ENCODE measurements at places on chromosomes 13 and 19.
A peak's percentile ranks its signal among the peaks of the same experiment; 100 is the strongest.

- peak; percentile 71 for DNase-seq
Measured at GRCh38 chr19:47190167-47190727, 40.8 kb downstream of the BBC3 start.

DNA sequence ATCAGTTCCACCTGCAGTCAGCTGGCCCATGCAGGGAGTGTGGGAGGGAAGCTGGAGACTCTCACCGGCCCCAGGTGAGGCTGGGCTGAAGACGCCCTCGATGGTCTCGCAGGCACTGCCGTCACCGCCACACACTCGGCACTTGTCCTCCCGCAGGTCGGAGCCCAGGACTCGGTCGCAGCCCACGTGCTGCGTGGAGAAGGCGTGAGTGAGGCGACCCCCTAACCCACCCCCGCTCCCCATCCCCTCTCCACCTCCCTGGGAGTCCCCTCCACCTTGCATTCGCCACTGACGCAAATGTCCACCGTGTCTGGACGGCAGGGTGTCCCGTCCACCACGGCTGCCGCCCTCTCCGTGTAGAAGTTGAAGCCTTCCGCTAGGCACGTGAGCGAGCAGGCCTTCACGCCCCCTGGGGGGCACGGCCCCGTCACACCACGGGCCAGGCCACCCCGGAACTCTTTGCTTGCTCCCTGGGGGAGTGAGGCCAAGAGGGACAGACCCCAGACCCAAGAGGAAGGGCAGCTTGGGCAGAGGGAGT lies 12.0 kb upstream of the MYO1F start:
- DNase-seq: no peak

GRCh38 chr13:79735228-79735627 lies 254.3 kb downstream of the NDFIP2 start:
- DNase-seq: no peak

DNA sequence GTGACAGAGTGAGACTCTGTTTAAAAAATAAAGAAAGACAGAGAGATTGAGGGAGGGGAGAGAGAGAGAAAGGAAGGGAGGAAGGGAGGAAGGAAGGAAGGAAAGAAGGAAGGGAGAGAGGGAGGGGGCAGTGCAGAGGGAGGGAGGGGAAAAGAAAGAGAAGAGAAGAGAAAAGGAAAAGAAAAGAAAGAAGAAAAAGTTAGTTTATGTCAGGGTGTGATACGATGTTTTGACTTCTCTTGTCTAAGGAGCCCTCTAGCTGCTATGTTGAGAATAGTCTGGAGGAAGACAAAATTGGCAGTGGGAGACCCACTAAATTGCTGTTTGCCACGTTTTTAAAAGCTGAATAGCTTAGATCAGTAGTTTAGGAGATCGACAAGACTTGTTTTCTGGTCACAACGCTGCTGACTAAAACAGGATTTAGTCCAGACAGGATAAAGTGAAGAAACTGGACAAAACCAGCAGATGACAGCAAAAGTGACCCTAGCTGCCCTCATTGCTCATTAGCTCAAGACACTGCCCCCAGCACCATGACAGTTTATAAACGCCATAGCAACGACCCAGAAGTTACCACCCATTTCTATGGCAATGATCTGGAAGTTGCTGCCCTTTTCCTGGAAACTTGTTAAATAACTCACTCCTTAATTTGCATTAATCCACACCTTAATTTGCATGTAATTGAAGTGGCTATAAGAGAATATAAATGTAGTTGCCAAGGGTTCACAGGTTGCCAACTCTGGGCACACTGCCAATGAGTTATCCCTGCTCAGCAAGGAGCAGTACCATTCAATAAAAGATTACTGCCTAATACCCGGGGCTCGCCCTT lies 11.1 kb downstream of the TEX101 start:
- DNase-seq: no peak

DNA sequence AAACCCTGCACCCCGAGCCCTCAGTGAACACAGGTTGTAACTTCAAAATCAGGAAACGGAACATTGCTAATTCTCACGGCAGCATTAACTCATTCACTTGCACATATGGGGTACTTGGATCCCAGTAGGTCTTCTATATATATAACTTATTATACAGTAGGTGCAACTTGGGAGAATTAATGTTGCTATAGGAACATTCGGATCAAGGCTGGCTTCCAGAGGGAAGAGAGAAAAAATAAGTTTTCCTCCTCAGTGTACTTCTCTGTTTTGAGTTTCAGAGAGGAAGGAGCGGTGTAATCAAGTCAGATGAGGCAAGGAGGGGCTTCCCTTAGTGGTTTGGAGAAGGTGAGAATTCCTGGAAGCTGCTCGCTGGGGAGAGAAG lies 90.9 kb upstream of the ZNF507 start:
- DNase-seq: no peak

- DNase-seq: no peak
Measured at GRCh38 chr19:54207676-54207982, 7.0 kb downstream of the RPS9 start.

DNA sequence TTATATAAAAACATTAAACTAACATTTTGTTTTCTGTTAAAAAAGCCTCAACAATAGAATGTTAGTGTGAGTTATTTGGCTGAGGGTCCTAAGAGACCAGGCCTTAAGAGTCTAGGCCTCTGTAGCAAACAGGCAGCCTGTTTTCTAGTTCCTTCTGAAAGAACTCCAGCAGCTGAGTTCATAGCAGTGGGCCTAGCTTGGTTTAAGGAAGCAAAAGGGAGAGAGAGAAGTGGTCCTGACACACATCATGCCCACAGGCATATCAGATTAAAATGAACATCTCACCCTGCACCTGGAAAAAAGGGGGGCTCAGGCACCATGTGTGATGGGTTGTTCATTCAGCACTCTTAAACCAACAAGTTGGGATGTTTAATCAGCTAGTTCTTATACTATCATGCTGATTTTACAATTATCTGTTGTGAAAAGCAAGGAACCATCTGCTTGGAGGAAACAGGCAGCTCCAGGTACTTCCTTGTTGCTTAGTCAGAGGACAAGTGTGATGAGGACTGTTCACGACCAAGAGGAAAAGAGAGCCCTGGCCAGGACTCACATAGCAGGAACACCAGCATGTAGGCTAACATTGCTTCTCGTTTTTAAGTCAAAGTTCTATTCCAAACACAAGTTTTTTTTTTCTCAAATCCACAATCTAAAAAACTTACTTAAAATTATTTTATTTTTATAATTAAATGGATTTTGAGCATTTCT lies 81.3 kb upstream of the FRY start:
- no peak for DNase-seq

GRCh38 chr19:755063-755462 lies 4.2 kb downstream of the MISP start:
- DNase-seq: no peak

DNA sequence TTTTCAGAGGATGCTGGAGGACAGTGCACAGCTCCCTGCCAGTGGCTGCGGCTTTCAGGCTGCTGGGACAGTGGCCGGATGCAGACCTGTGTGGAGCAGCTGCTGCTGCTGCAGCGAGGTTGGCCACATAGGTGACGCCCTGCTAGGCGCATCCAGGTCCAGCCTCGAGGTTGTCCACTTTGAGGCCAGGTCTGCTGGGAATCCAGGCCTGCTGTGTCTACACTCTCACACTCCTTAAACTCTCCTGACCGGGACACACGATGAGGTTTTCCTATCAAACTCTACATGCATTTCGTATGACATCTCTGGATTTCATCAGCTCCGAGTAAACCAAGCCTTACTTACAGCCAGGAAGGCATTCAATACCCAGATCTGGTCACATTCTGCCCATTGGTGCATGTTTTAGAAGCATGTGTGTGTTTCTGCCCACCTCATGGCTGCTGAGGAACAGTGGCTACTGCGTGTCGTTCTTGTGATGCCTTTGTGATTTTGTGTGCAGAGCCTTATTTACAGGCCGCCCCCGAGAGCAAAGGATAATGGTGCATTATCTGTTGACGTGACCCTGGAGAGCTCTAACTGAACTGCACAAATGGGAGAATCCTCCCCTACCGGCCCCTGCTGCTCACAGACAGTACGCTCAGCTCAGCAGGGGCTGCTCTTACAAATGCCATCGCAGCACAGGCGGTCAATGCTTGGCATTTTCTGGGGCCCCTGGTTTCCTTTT lies 12.3 kb upstream of the MCF2L start:
- DNase-seq: no peak

DNA sequence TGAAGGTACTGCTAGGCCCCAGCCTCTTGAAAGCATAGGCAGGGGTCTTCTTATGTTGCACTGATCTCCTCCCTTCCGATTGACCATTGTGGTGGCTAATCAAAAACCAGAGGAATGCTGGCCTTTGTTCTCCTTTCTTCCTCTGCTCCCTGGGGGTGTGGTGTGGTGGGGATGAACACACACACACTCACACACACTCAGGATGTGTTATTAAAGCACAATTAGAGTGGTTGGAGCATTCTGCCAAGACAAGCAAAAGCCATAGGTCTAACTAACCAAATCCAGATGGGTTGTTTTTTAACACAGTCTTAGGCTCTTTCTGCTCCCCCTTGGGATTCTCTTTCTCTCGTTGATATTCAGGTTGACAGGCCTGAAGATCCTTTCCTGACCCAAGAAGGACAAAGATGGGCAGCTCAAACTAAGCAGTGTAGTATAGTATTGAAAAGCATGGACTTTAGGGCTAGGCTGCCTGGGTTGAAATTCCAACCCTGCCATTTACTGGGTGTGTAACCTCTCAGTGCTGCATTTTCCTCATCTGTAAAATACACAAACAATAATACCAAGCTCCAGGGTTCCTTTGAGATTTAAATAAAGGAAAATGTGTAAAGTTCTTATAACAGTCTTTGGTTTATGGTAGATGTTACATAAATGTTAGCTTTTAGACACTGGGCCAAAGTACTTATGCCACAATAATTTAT lies 25.5 kb upstream of the DGKH start:
- DNase-seq: no peak

- peak; percentile 54 for DNase-seq
Measured at GRCh38 chr13:41588899-41589298, 131.5 kb downstream of the RGCC start.

DNA sequence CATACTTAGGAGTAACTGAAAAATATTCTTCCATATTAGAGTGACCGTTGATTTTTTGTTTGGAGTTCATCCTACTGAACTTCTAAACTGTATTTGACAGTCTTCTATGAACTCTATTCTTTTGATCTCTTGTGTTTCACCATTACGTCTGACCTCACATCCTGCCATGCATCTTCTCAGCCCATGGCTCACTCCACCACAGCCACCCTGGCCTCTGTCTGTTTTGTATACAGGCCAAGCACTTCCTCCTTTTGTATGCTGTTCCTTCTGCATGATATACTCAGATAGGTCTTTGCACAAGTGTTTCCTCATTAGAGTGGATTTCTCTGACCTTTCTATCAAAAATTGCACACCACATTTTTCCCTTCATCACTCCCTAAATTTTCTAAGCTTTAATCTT lies 119.9 kb downstream of the MAB21L1 start:
- DNase-seq: no peak

DNA sequence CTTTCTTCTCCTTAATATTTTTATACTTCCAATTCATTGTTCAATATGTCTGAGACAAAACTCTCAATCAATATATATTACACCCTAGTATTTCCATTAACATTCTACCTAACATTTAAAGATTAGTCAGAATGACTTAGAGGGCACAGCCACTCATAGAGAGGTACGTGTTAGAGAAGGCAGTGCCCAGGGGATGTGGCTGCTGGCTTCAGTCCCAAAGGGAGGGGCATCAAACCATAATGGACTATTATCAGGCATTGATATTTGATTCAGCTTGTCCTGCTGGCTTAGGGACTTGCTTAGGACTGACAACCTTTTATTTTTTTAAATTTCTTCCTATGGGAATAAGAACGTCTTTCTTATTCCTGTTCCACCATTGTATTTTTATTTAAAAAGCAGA lies 1392.0 kb upstream of the ATXN8OS start:
- DNase-seq: no peak

GRCh38 chr13:27524981-27525975 lies 74.9 kb upstream of the MTIF3 start:
- DNase-seq: no peak

DNA sequence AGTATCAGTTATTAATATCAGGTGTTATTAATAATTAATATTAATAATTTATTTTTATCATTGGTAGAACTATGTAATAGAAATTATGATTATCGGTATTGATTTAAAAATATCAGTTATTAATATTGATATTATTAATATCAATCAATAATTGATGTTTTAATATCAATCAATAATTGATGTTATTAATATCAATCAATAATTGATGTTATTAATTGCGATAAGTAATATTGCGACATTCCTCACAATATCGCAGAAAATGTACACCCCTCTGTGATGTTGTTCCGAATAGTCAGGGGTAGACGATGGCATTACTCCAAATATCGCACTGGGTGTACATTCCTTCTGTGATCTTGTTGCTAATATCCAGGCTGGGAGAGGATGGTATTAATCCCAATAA lies 3.7 kb upstream of the RGCC start:
- DNase-seq: no peak

- no peak for DNase-seq
Measured at GRCh38 chr13:27621116-27621365, 651 bp upstream of the POLR1D start.

DNA sequence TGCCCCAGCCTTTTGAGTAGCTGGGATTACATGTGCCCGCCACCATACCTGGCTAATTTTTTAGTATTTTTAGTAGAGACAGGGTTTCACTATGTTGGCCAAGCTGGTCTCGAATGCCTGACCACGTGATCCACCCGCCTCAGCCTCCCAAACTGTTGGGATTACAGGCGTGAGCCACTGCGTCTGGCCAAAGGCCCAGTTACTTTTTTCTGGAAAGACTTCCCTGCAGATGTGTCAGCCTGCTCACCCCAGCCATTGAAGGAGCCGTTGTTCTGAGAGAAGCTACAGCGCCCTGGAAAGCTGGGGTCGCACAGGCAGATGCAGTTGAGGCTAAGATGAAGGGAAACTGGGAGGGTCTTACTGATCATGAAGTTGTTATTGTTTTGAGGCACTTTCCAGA lies 7.9 kb upstream of the ZNF626 start:
- no peak for DNase-seq
